ENCODE measurements at places on chromosomes 4 and X.

DNA sequence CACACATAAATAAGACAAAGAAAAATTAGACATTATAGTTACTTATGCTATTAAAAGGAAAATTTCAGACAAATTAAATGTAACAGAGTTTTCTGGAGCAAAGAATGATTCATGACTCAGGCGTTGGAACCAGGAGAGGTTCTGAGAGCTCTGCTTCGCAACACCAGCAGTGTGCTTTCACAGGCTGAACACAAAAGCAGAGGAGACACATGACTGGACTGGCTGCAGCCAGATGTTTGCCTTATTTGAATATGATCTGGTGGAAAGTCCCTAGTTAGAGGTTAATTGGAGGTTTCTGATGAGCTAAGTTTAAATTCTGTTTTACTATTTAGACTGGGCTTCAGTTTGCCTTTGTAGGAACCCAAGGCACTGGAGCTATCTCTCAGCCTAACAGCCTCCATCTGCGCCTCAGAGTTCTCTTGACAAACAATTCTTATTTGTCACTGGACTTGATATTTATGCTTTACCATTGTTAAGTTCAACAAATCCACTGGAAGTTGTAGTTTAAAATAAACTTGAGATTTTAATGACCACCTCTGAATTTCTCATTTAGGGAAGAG is 16.2 kb downstream of the BOD1L1 start:
- no peak for DNase-seq

GRCh38 chr4:118265312-118266144 is 87.3 kb downstream of the PRSS12 start:
- peak; percentile 5 for DNase-seq

DNA sequence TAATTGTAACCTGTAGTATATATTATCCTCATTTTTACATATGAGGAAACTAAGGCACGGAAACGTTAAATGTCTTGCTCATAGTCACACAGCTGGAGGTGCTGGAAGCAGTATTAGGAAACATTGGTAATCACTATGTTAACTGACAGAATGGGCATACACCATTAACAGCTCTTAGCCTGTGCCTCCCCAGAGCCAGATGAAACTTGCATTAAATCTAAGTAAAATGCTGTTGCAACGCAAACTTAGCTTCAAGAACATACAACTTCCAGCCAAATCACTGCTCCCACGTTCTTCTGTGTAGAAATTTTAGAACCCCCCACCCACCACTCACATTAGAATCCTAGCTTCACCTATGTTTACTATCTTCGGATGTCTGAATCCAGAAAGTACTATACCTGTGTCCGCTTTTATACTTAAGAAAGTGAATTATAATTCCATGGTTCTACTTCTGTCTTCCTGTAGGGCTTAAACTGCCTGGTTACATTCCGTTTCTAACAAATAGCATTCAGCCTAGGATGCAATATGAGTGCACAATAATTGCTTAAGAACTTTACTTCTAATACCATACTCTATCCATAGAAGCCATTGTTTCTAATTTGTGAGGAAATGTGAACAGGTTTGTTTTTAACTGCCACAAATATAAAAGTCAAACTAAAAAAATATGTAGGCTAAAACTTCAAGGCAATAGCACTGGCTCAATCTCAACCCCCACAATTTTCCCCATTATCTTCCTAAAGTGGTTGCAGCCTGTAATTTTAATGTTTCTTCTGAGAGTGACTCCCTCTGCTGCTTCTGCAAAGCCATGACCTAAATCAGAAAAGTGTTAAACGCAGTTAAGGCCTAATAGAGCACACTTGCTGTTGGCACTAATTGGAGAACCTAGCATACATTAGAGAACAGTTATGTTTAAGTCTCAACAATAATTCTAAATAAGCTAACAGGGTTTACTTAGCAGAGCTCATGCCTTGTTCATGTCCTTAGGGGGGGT is 4.4 kb downstream of the UNC5C start:
- no peak for DNase-seq

GRCh38 chrX:154443992-154444754 is at the start of gene FAM50A:
TSS of gene FAM50A (plus strand) at chrX:154444141. CDS start at chrX:154444236, 95 bp downstream.
- DNase-seq: peak; percentile 36

DNA sequence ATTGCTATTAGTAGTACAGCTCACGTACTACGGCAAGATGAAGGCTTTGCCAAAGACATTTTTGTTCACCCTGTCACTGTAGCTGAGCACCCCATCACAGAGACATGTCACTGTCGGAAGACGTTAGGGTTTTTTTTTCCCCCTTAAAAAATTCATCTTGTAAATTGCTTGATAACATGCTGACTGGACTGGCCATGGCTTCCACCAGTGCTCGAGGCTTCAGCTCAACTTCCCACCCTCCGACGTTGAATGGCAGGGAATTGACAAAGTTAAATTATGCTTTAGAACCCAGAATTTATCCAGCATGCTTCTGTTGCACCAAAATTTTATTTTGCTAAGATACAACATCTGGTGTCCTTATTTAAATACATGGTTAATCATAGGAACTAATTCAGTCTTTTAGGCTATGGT is 707 bp upstream of the OTUD4 start:
- no peak for DNase-seq

GRCh38 chr4:17153572-17153971 is 255.1 kb upstream of the LDB2 start:
- DNase-seq: no peak

DNA sequence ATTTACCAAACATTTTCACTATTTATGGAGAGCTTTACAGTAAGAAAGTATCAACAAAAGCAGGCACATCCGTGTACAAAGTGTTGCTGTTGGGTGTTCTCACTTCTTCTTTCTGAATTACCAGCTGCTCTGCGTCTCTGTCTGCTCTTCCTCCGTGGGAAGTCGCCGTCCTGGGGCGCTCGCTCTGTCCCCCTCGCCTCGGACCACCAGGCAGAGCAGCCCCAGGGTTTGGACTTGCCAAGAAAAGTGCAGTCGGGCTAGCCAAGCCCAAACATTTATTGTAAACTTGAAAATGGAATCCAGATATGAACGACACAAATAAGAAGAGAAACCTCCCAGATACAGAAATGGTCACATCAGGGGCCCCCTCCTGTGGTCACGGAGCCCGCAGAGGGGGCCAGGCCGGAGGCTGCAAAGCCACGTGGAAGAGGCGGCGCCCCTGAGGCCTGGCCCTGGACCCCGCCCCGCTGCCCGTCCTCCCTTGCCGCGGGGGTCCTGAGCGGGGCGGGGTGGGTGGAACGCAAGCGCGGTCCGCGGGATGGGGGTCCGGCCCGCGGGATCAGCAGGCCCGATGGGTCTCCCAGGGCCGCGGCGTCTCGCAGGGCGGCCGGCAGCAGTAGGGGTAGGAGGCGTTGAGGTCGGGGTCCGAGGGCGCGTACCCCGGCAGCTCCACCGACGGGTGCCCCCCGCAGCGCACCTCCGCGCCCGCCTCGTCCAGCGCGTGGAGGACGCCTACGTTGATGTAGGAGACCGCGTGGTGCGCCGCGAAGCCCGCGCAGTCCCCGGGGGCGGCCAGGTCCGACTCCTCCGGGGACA is 1.5 kb downstream of the TMEM271 start:
- DNase-seq: no peak

DNA sequence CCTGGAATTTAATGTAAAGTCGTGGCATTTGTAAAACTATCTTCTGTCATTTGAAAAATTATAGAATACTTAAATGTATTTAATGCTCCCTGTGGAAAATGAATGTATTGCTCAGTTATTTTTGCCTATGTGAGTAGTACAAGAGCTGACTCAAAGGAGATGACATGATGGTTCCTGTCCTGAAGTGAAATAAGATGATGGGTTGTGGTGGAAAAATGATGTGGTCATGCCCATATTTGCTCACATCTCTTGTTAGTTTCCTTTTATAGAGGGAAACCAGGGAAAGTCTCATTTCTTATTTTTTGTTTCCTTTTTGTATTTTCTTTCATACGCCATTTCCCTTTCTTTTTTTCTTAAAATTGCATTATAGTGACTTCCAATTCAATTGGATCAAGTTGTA is 23.7 kb downstream of the PLS3 start:
- DNase-seq: no peak

DNA sequence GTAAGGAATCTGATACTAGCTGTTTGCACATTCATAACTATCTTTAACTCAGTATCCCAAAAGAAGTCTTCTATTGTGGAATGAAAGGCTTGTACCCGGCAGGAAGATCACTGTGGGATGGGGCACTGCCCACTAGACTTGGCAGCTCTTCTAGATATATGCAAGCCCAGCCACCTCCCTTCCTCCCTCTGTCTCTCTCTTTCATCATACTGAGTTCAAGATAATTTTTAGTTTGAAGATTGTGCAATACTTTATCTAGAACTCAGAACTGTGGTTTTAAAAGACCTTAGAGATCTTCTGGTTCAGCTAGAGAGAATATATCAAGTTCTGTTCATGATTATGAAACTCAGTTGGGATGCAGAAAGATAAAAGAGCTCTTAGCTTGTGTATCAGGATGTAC is 22.5 kb upstream of the GPR34 start:
- DNase-seq: no peak

DNA sequence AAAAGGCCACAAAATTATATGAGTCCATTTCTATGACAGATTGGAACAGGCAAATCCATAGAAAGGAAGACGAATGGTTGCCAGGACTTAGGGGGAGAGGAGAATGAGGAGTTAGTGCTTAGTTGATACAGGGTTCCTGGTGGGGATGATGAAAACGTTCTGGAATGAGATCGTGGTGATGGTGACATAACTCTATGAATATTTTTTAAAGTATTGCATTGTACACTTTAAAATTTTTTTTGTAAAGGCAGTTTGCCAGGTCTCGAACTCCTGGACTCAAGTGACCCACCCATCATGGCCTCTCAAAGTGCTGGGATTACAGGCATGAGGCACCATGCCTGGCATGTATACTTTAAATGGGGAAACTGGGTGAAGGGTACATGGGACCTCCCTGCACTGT is 9.9 kb upstream of the CCNQ start:
- no peak for DNase-seq

DNA sequence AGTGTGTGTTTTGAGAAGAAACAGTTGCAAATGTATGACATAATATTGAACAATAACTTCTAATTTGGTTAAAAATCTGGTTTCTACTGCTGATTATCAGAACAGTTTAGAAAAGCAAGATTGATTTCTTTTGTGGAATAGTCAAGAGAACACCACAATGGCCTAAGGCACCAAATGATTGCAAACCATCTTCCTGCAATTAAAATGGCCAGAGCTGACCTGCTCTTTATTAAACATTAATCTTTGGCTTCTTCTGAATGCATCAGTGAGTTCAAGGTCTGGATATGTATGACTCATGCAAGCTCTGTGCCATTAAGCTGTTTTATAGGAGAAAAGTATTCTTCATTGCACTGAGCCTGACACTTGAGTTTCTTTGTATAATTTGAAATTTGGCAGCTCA is 107.8 kb upstream of the PDHA2 start:
- DNase-seq: no peak

DNA sequence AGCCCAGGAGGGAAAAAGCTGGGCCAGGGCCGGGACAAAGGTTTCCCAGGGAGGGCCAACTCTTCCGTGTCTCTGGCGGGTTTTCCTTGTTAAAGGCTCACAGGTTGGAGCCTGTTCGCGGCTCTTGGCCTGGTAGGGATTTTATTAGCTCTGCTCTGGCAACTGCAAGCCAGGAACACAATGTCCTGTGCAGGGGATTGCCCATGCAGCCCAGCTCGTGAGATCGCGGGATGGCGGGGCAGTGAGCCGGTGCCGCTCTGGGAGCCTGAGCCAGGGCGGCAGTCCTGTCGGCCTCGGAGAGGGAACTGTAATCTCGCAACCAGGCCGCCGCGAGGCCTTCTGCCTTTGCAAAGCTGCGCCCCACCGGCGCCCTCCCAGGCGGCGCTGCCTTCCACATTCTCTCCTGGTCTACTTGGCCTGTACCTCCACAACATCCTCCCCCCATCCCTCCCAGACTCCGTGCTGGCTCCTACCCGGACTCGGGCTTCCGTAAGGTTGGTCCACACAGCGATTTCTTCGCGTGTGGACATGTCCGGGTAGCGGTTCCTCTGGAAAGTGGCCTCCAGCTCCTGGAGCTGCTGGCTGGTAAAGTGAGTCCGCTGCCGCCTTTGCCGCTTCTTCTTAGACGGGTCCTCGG is 2.1 kb downstream of the PITX2 start:
- no peak for DNase-seq

- DNase-seq: no peak
Measured at GRCh38 chrX:13965531-13965930, 64.2 kb downstream of the GEMIN8 start.

DNA sequence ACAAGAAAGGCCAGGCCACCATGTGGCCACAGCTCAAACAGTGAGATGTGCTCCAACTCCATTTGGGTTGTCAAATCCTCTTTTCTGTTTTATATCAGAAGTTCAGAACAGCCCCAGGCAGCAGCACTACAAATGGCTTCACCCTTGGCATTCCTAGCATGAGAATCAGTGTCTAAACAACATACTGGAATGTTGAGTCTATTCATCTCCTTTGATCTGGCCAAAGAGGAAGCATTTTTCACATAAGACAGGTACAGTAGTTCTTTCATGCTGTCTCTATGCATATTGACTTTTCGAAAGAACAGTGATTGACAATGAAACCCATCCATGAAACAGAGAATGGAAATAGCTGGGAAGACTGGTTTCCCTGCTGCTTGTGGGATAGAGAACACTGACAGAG is 289.5 kb downstream of the USP46 start:
- DNase-seq: no peak

DNA sequence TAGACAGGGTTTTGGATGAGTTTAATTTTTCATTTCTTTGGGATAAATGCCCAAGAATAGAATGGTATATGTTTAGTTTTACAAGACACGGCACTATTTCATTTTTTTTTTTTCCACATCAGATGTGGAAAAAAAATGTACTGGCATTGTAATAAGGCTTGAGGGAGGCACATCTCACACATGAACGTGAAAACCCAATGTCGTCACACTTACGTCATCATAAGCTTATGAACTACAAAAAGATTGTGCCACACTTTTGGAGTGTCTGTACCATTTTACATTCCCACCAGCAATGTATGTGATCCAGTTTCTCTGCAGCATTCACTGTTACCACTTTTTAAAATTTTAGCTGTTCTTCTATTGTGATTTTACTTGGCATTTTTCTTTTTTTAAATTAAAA is 74.2 kb downstream of the TAF1 start:
- no peak for DNase-seq

GRCh38 chrX:148070504-148070877 is 89.4 kb downstream of the FMR1NB start:
- no peak for DNase-seq

- DNase-seq: no peak
Measured at GRCh38 chr4:75849461-75849860, 52.8 kb downstream of the PPEF2 start.
